Peyer's patch (tissue), 4 donors: ENCODE measurements at places on chromosomes 13 and 19.

DNA sequence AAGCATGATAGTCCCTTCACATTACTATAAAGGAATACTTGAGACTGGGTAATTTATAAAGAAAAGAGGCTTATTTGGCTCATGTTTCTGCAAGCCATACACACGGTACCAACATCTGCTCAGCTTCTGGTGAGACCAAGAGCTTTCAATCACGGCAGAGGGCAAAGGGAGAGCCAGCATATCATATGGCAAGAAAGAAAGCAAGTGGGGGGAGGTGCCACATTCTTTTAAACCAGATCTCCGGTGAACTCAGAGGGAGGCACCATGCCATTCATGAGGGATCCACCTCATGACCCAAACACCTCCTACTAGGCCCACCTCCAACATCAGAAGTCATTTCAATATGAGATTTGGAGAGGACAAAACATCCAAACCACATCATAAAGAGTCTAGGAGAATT lies 20.3 kb downstream of the XPO4 start:
- DNase-seq, result no peak

- no peak for DNase-seq
Measured at GRCh38 chr19:30374865-30375552, 2.8 kb downstream of the ZNF536 start.

DNA sequence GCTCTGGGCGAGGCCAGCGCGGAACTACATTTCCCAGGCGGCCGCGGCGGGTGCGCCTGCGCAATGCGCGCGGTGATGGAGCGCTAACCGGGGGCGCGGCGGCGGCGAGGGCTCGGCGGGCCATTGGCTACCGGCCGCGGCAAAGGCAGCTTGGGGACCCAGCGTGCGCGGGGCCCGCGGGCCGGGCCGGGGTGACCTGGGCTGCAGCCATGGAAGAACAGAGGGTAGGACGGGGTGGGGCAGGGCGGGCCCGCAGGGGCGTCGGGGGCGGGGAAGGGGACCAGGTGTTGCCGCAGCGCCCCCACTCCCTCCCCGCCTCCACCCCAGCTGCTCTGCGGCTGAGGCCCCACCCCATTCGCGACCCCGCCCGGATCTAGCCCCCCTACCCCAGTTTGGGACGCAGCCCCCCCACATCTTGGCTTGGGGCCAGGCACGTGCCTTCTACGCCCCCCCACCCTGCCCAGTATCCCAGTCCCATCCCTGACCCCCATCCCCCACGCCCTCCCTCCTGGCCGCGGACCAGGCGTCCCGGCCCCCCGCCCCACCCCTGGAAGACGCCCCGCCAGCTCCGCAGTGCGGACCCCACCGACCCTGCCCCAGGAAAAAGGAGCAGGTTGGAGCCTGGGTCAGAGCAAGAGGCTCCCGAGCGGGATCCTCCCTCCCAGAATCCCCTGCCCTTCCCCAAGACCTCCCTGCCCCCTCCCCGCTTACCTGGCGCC lies at the start of gene FSD1:
TSS of gene FSD1 (plus strand) at position 61 of the 719 bp plus-strand sequence. CDS start at position 210, 149 bp downstream.
- DNase-seq, result peak; percentile 68

GRCh38 chr19:1968279-1969175 lies 27.6 kb downstream of the CSNK1G2 start:
- DNase-seq, result no peak
